Cardiac fibroblast (primary cell): ENCODE measurements at places on chromosomes 13 and 19.

DNA sequence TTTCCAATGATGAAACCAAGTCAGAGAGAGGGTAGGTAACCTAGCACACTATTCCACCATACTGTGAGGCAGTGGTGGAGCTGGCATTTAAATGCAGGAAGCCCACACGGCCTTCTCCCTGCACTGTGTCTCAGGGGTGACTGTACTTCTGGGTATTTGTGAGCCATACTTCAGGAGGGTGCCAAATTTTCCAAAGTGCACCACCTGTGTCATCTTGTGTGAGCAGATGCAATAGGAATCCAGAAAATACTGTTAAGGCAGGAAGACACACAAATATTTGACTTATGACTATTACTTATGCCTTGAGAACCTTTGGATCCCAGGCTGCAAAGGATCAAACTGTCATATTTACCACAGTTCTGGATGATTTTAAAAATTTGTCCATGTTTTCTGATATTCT lies 17.3 kb downstream of the ZNF229 start:
- DNase-seq: no peak

DNA sequence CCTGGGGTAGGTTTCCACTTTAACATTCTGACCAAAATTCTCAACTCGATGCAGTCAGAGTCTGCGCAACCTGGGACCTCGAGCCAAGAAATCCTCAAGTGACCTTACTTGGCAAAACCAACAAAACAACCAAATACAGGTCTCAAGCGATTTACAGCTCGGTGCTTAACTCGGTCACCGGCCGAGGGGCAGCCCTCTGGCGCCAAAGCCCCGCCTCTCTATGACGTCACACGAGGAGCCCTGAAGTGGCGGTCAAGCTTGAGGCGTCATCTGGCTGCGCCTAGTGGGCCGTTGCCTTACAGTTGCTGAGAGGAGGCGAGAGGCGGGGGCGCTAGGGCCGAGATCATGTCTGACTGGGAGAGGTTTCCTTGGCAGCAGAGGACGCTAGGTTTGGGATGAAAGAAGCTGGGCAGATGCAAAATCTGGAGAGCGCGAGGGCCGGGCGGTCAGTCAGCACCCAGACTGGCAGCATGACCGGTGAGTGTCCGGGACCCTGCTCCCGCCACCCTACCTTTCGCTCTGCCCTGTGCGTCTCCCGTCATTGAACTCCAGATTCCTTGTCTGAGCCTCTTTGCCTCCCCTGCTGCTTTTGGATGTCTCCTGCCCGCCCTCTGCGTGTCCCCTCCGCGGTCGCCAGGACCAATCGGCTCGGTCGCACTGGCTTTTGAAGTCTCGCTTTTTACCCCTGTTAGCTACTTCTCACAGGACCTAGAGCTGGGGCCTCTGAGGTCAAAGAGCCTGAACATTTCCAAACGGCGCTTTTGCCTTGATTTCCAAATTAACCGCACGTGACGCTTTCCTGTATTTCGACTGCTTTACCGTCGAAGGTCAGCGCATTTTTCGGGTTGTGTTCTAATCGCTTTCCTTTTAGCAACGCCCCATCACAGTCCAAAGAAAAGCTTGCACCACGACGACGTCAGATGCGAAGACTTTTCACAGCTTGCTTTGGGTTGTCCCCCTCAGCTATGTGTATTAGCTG lies at the start of gene CDADC1:
Gene CDADC1, plus strand, starts transcription at position 283 of the 979 bp plus-strand sequence. Its CDS starts 113 bp downstream, at position 396.
- DNase-seq: peak; percentile 97

DNA sequence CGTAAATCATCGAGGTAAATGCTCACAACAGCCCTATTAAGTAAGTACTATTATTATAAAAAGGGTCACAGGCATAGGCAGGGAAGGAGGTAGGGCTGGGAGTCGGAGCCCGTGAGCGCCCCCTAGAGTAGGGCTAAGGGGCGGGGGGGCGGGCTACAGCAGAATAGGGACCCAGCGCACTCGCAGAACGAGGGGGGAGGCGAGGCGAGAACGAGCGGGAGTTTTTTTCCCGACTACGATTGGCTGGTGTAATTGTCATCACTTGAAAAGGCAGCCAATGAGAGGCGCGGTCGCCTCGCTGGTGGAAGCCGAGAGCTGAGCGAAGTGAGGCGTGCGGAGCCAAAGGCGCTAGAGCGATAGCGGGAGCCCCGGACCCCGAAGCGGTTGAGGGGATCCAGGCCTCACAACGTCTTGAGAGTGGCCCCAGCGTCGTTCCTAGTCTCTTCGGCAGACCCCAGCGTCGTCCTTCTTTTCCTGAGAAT lies 24.2 kb downstream of the KEAP1 start:
- DNase-seq: peak; percentile 90

- no peak for DNase-seq
Measured at GRCh38 chr13:85313761-85314503, 485.3 kb downstream of the SLITRK6 start.

- peak; percentile 12 for DNase-seq
Measured at GRCh38 chr13:27712421-27712820, 79.9 kb upstream of the GSX1 start.

- no peak for DNase-seq
Measured at GRCh38 chr19:35780717-35781116, 5.4 kb downstream of the ARHGAP33 start.

- peak; percentile 45 for DNase-seq
Measured at GRCh38 chr13:100423375-100423774, 165.2 kb downstream of the GGACT start.

- no peak for DNase-seq
Measured at GRCh38 chr13:97174638-97175037, 47.5 kb upstream of the MBNL2 start.

DNA sequence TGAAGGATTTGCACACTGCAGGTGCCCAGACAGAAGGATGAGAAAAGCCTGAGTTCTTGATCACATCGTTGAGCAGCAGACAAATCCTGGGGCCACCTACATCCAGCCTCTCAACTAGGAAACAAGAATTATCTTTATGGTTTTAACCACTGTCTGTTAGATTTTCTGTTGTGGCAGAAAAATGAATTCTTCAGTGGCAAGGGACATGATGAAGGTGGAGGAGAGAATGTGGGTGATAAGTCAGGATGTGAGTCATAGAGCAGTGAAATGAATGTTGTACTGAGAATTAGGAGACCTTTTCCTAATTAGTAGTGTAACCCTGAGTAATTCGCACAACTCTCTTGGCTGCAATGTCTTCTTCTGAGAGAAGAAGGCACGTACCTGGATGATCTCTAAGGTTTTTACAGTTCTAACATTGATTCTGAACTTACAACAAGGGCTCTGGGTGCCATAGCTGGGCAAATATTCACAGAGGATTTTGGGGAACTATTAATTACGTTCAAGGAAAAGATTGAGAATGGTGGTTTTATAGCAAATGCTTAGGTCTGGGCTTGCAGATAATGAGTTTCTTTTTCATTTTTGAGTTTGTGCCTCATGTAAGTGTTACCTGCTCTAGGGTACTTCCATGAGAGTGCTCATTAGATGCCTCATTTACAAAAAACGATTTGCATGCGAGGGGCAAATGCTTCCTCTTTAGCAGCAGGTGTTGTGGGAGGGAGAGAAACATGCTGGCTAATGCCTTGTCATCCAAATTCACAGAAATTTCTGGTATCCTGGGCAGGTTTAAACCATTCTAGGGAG lies 111.0 kb upstream of the KL start:
- DNase-seq: no peak

DNA sequence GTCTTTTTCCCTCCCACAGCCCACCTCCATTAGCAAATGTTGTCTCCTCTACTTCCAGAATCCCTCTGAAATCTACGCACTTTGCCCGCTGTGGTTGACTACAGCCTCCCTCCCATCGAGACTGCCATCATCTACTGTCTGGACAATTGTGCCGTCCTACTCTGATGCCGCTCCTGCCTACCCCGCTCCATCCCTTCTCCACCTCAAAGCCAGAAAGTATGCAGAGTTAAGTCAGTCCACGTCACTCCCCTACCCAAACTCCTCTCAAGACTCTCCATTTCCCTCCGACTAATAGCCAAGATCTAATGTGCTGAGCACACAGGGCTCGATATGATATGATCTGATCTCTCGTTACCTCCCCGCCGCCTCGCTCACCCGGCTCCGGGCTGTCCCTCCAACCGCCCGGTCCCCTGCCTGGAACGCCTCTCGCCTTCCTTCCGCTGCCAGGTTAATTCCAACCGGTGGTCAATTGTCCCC lies 556 bp downstream of the CACTIN start:
- DNase-seq: no peak

- no peak for DNase-seq
Measured at GRCh38 chr13:51594432-51594831, 10.2 kb downstream of the WDFY2 start.

- peak; percentile 11 for DNase-seq
Measured at GRCh38 chr13:75145927-75146326, 336.0 kb downstream of the TBC1D4 start.

GRCh38 chr19:17060802-17061201 lies 14.4 kb downstream of the HAUS8 start:
- DNase-seq: no peak

DNA sequence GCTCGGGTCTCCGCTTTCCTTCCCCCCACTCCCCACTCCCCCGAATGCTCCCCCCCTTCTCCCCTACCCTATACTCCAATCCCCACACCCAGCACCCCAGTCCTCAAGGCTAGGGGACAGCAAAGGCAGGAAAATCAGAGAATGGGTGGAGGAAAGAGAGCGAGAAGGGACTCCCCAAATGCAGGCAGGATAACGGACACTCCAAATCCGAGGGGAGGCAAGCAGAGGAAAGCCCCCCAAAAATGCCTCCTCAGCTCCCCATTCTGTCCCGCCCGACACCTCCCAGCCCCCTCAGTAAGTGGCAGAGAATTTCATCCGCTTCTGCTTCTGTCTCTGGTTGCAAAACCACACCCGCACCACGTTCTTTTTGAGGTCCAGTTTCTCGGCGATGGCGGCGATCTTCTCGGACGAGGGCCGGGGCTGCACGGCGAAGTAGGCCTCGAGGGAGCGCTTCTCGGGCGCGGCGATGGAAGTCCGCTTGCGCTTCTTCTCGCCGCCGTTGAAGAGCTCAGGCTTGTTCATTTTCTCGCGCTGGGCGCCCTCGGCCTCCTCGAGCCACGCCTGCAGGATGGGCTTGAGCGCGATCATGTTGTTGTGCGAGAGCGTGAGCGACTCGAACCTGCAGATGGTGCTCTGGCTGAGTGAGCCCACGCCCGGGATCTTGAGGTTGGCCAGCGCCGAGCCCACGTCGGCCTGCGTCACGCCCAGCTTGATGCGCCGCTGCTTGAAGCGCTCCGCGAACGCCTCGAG lies 2.1 kb downstream of the POU4F1 start:
- DNase-seq: no peak

GRCh38 chr13:34174671-34175145 lies 356.8 kb downstream of the RFC3 start:
- DNase-seq: peak; percentile 59

DNA sequence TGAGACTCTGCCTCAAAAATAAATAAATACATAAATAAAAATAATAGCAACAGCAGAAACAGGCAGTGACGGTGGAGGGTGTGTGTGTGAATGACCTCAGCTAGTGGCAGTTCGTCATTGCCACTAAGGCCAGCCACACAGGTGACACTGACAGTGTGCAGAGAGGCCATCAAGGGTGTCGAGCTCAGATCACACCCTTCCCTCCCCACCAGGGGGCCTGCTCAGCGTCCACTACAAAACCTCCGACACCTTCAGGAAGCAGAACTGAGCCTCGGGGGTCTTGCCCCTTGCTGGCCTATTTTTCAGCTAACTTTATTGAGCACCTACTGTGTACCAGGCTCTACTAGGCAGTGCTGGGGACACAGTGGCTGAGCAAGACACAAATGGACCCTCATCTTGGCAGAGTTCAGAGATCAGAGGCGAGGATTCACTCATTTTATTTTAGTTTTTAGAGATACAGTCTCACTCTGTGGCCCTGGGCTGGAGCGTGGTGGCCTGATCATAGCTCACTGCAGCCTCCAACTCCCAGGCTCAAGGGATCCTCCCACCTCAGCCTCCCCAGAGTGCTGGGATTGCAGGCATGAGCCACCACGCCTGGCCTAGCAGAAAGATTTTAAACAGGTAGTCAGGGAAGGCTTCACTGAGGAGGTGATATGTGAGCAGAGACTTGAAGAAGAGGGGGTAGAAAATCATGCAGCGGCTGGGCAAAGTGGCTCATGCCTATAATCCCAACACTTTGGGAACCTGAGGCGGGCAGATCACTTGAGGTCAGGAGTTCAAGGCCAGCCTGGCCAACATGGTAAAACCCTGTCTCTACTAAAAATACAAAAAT lies 30.3 kb upstream of the SEMA6B start:
- no peak for DNase-seq

DNA sequence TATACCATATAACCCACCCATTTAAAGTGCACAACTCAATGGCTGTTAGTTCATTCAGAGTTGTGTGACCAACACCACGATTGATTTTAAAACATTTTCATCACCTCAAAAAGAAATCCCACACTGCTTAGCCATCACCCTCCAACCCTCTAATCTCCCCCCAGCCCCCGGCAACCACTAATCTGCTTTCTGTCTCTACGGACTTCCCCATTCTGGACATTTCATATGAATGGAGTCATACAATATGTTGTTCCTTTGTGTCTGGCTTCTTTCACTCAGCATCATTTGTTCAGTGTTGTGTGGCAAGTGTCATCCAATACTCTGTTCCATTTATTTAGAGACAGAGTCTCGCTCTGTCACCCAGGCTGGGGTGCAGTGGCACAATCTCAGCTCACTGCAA lies 4.0 kb upstream of the PNMA8B start:
- no peak for DNase-seq

GRCh38 chr13:105518086-105518485 lies 1017.4 kb downstream of the EFNB2 start:
- DNase-seq: no peak

DNA sequence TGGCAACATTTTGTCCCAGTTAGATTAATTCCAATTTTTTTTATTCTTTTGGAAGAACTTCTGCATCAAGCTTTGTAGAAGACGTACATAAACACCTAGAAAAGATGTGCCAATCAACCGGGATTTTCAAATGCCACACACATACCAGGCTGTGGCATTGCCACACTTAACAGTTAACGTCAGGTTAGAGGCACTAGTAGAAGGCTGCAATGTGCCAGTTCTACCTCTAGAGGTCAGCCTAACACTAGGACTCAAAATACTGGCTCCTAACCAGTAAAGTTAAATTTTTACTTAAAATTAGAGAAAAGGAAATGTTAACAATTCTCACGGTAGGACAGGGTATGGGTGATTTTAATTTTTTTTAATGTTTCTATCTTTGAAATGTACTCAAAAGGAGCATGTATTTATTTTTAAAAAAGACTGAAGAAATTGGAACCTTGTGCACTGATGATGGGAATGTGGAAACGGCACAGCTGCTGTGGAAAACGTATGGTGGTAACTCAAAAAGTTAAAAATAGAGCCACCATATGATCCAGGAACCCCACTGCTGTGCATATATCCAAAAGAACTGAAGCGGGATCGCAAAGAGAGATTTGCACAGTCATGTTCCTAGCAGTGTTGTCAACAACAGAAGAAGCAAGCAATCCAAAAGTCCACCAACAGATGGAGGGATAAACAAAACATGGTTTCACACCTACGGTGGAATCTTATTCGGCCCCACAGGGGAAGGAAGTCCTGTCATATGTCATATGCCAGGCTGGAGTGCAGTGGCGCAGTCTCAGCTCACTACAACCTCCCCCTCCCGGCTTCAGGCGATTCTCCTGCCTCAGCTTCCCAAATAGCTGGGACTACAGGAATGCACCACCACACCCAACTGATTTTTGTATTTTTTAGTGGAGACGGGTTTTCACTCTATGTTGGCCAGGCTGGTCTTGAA lies 30.3 kb downstream of the CRYL1 start:
- DNase-seq: peak; percentile 82
